ENCODE measurements at places on chromosomes 1 and 21.

- DNase-seq: no peak
These were observed 653 bp downstream of the CASP9 start for GRCh38 chr1:15523104-15524020.

DNA sequence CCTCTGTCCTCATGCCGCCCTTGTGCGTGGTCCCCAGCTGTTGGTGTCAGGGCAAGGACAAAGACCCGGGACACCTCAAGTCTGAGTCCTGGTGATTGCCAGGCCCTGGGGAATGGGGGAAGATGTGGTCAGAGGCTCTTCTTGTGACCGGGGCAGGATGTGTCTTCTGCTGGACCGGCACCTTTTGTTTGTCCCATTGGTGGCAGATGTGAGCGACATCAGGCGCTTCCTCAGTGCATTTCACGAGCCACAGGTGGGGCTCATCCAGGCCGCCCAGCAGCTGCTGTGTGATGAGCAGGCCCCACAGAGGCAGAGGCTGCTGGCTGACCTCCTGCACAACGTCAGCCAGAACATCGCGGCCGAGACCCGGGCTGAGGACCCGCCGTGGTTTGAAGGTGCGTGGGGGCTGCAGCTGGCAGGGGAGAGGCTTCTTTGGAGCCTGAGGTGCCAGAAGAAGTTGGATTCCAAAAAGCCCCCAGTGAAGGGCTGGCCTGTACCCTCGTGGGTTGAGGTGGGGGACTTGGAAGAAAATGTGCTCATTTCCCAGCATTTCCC is 8.4 kb downstream of the DFFB start:
- no peak for DNase-seq

DNA sequence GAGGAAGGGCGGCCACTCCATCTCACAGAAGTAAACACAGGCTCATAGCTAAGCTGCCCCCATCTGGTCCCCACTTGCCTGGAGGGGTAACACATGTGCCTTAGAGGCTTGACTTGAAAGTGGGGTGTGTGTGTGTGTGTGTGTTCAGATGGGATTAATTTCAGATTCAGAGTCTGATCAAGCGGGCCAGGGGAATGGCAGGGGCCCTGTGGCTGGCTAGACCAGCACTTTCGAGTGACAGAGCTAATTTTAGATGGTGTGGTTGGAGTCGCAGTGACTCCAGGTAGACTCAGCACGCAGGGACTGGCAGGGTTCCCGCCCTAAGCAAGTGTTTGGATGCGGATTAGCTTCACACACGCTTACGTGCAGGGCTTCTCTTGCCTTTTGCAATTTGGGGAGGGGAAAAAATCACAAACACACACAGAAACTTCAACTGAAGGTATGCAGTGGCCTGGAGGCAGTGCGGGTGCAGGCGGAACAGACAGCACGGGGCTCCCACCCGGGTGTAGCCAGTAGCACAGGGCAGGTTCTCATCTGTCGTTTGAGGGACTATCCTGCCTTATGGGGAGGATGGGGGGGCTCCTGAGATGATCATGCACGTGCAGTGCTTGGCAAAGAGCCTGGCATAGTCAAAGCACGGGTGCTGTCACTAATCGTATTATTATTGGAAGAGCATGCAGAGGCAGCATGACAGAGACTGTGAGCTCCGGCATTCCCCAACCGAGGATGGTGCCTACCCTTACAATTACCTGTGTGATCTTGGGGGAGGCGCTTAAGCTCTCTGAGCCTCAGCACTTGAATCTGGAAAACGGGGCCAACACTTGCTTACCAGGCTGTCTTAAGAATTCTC is 1.3 kb downstream of the EDN2 start:
- no peak for DNase-seq

DNA sequence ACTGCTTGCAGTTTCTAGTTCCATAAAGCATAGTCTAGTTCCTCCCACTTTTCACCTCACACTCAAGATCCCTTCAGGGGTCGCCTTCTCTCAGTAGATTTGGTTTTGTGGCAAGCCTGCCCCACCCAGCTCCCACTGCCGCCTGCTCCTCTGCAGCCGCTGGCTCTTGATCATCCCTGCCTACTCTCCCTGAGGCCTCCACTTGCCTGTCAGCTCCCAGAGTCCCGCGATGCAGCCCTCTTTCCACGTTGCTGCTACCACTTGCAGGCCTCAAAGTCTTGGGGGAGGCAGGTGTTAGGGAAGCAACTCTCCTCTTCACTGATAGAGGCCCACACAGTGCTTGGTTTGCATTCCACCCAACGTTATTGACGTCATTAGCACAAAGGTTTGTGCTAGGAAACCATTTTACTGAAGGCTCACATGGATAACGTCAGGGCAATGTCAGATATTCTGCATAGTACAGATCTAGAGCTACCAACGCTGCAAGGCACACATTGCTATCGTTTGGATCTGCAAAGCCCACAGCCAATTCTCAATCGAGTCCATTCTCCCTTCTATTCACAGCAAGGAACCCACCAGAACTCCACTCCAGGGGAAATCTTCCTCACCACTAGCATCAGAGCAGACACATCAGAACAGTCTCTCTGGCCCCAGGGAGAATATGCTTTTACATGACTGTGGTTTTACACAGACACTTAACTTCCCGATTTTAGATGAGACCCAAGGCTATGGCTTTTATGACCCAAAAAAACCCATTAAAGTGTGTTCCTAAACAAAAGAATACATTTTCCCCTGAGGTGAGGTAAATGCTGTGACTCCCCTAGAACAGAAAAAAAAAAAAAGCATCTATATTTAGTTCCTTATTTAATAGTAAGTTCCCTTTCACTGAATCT is 519.5 kb upstream of the CAMK1G start:
- DNase-seq: no peak

- no peak for DNase-seq
These were observed 96.8 kb upstream of the TMEM51 start for GRCh38 chr1:15056515-15057285.

GRCh38 chr1:93223023-93223675 is 42.6 kb downstream of the CCDC18 start:
- DNase-seq: no peak

- DNase-seq: no peak
These were observed 53.9 kb downstream of the GABPA start for GRCh38 chr21:25788677-25789076.

DNA sequence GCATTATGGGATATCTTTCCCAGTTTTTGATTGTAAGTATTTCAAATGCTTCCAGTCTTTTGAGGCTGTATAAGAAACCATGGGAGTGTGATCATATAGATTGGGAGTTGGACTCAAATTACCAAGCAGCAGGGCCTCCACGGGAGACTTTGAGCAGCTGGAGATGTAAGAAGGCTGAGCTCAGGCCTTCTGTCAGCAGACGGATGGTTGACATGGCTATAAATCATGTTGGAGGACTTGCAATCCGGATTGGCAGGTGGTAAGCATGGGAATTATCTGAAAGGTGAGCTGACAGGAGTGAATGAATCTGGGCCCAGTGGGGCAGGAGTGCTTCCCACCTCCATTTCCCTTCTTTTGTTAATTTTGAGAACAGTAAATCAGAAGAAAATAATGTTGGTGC is 83.2 kb upstream of the PPM1J start:
- no peak for DNase-seq

GRCh38 chr1:37945743-37946702 is 830 bp downstream of the INPP5B start:
- DNase-seq: no peak

DNA sequence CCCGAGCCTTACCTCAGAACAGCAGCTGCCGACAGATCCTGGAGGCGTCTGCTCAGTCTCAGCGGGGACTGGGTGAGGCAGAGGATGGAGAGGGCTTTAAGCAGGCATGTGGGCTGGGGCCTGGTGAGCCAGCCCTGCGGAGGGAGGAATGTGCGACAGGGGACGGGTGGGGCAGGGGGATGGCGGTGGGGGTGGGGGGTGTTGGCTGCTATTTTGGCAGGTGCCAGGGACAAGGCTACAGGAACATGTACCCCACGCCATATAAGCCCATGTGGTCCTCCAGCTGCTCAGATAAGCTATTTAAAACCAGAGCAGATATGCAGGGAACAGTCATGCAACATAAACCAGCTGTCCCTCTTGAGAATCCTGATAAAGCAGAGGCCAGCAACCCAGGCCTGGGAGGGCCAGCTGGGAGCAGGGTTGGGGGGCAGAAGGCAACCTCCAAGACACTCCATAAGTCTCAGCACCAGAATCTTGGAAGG is at the start of gene TNNT2:
TNNT2 (minus strand) TSS at position 70 of the 482 bp plus-strand sequence. CDS start 4,426 bp downstream, outside the sequence.
- no peak for DNase-seq

- no peak for DNase-seq
These were observed 183.6 kb upstream of the RAB4A start for GRCh38 chr1:229087339-229087738.

- DNase-seq: no peak
These were observed 153.2 kb downstream of the ELAVL4 start for GRCh38 chr1:50261951-50262350.

DNA sequence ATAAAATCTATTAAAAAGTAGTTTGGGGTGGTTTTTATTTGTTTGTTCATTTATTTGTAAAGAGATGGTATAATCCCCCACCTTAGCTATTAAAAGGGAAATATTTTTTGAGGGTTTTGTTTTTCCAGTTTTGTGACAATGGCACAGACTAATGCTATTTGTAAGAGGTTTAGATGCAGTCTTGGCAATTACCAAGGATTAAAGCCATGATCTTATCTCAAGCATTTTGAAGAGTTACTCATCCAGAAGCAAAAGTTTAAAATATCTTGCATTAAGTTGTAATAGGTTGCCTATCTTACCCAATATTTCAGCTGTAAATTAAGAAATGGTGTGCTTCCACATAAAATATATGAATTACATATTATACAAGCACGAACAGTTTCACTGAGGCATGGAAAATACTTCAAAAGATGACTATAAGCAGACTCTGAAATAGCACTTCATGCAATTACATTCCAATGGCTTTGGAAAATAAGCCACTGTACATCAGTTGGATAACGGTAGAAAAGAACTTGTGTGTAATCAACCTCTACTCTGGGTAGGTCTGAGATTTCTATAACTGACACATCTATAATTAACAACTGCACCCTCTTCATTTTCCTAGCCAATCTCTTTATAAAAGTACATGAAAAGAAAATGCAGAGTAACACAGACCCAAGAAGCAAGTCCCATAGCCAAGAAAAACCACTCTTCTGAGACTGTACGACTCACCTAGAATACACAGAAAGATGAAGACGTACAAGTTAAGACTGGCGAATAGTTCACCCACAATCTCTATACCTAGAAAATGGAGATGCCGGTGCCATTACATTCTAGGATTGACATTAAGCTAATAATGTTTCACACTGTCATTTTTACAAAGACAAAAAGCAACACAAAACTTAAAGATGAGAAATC is 95.2 kb downstream of the PTPN14 start:
- DNase-seq: no peak

DNA sequence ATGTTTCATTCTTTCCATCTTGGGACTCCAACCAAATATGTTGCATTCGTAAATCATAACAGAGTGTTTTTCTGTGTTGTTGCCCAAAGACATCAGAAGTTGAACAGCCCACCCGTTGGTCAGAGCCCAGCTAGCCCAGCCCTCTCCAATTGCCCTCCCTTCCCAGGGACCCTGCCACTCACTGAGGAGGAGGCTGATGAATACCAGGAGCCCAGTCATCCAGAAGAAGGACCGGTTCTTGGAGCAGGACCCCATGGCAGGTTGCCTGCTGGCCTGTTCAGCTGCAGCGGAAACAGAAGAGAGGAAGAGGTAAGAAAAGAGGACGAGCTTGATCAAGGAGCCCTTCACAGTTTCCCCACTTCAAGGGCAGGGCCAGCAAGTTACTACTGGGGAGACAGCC is 172.2 kb upstream of the ETV3 start:
- DNase-seq: no peak

GRCh38 chr1:18942340-18942739 is 14.1 kb downstream of the IFFO2 start:
- no peak for DNase-seq

- DNase-seq: no peak
These were observed 5.6 kb upstream of the EIF4G3 start for GRCh38 chr1:21182181-21182731.

GRCh38 chr1:218030846-218031245 is 254.2 kb upstream of the RRP15 start:
- no peak for DNase-seq

Data from naive B cell (primary cell).